ENCODE measurements at places on chromosomes 12 and 14.

- no peak for DNase-seq
These were observed 62.8 kb upstream of the CCDC91 start for GRCh38 chr12:28127455-28127854.

DNA sequence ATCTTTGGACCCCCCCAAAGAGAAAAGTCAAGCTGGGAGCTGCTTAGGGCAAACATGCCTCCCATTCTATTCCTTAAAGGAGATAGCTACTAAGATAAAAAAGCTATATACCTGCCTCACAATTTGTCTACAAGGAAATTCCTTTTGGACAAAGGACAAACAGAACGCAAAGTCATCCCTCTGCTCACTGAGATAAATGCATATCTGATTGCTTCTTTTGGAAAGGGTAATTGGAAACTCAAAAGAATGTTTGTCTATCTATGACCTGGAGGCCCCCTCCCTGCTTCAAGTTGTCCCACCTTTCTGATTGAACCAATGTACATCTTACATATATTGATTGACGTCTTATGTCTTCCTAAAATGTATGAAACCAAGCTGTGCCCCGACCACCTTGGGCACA lies 80.9 kb upstream of the FUT8 start:
- DNase-seq, result no peak

- no peak for DNase-seq
These were observed 182.7 kb downstream of the KICS2 start for GRCh38 chr12:64039281-64039871.

GRCh38 chr12:99387661-99388060 lies 259.9 kb upstream of the GARIN6 start:
- no peak for DNase-seq
